ENCODE measurements at places on chromosomes 7 and 10.
A peak's percentile ranks its signal among the peaks of the same experiment; 100 is the strongest.

DNA sequence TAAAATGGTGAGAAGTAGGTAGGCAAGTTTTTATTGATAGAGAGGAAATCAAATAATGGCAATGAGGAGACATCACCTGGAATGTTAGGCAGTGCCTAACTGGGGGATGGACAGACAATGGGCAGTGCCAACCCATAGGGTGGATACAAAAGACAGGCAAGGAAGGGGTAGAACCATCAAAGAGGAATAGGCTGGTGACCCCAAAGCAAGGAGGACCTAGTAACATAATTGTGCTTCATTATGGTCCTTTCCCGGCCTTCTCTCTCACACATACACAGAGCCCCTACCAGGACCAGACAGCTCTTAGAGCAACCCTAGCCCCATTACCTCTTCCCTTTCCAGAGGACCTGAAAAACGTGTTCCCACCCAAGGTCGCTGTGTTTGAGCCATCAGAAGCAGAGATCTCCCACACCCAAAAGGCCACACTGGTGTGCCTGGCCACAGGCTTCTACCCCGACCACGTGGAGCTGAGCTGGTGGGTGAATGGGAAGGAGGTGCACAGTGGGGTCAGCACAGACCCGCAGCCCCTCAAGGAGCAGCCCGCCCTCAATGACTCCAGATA is 30.0 kb downstream of the PRSS2 start:
- DNase-seq = no peak

DNA sequence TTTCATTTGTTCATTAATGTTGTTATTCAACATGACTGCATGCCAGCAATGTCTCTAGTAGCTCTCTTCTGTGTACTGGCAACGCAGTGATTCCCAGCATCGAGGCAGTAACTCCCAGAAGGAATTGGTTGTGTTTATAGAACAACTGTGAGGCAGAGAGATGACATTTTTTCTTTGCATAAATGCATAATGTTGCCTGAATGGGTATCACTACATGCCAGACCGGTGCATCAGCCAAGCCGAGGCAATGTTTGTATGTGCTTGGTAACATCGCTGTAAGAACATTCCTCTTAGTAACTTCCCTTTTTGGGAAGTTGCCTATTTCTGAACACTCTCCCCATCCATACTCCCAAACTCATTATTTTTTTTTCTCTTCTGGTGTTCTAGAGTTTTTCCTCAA is 182.9 kb downstream of the HTR7 start:
- peak; percentile 59 for DNase-seq

- no peak for DNase-seq
Measured at GRCh38 chr10:5575144-5575481, 50.4 kb downstream of the CALML3 start.

DNA sequence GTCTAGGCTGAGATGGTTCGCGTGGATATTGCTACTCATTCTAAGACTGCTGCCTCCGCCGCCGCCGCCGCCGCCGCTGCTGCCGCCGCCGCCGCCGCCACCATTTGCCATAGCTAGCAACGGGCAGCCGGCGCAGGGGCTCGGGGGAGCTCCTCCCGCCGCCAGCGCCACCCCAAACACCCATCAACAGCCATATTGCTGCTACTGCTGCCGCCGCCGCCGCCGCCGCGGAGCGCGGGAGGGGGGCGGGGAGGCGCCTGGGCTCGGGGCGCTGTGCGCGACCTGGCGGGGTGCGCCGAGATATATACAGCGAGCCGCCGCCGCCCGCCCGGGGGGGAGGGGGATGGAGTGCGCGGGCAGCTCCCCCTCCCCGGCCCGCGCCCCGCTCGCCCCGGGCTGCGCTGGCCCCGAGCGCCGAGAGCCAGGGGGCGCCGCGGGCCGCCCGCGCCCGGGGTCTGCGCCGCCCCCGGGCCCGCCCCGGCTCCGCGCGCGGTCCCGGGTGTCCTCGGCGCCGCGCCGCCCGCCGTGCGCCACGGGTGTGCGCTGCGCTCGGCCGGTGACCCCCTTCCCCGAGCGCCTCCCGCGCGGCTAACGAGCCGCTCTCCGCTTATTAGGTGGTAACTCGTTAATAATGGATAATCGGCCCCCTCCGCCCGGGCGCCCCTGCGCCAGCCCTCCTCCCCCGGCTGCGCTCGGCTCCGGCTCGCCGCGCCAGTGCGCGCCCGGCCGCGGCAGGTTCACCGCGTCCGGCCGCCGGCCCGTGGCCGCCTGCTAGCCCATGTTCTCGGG is at the start of gene KCNMA1:
KCNMA1 (minus strand) TSS at position 277 of the 789 bp plus-strand sequence.
- peak; percentile 67 for DNase-seq

- no peak for DNase-seq
Measured at GRCh38 chr7:95772771-95773581, 622 bp downstream of the DYNC1I1 start.

DNA sequence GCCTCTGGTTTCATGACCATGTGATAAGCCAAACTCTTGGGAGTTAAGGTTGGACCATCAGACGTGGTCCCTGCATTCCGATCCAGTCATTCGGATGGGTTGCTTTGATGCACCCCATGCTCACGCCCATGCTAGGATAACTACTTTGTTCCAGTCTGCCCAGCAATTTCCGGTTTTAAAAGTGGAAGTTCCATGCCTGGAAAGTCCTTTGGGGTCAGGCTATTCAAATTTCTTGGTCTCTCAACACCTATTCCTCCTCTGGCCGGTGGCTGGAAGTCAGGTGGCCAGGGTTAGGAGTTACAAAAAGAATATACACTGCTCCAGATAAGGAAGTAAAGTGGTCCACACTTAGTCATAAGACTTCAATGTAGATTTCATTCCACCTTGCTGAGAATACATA is 37.7 kb upstream of the HABP2 start:
- no peak for DNase-seq

DNA sequence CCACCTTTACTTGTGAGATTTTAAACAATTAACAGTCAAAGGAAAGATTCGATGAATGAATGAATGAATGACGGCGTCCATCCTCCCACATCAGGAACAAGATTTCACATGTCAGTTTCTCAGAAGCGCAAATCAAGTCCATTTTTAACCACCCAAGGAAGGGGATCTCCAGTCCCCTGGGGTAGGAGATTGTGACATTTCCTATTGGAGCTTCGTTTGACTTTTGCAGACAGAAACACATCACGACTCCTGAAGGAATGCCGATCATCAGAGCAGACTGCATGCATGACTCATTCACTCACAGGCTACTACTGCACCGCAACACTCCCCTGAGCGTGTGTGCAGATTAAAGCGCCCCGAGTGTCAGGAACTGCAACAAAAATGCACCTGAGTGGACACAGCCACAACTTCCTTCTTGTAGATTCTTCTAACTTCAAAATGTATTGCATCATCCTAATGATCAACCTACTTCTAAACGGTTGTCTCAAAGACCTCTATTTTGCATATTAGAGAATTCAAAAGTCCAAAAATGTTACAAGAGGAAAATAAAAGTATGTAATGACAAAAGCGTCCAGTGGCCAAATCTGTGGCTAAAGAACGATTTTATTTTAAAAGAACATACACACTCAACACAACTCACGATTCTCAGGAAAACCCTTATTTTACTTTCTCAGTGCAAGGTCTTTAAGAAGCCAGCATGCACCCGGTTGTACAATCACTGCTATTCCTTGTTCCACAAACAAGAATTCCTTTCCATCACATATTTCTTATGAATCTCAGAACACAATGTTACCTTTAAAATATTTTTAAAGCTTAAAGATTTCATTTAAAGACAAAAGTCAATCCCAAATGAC is 172.6 kb downstream of the FAM107B start:
- DNase-seq = peak; percentile 83

DNA sequence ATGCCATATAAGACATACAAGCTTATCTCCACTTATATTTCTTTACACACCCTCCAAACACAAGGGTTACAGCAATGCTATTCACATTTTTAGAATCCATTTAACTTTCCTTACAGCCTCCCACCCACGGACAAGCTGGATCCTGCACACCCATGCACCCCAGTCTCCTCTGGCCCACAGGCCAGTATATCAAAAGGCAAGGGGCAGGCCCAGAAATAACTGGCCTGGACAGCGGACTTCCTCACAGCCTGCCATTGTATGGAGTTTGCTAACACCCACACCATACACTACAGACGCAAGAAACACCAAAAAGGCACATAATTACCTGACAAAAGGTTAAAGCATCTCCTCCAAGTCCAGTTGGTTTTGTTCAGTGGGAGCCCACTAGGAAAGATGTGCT is 12.0 kb downstream of the HOXA4 start:
- no peak for DNase-seq

DNA sequence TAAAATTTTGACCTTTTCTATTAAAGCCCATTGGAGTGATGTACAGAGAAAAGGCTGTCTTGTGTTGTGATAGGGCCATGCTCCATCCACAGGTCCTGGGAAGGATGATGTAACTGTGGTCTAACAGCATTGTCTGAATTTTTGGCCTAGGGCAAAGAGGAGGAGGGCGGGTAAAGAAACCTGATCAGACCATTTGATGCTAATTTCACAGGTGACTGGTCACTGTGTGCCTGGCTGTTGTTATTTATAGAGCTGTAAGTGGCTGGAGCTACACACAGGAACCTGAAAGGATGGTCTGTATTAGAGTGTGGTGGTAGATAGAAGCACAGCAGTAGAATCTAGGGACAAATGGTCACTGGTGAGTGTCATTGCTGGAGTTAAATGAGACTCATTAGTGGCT is 182.1 kb downstream of the AUTS2 start:
- peak; percentile 56 for DNase-seq

DNA sequence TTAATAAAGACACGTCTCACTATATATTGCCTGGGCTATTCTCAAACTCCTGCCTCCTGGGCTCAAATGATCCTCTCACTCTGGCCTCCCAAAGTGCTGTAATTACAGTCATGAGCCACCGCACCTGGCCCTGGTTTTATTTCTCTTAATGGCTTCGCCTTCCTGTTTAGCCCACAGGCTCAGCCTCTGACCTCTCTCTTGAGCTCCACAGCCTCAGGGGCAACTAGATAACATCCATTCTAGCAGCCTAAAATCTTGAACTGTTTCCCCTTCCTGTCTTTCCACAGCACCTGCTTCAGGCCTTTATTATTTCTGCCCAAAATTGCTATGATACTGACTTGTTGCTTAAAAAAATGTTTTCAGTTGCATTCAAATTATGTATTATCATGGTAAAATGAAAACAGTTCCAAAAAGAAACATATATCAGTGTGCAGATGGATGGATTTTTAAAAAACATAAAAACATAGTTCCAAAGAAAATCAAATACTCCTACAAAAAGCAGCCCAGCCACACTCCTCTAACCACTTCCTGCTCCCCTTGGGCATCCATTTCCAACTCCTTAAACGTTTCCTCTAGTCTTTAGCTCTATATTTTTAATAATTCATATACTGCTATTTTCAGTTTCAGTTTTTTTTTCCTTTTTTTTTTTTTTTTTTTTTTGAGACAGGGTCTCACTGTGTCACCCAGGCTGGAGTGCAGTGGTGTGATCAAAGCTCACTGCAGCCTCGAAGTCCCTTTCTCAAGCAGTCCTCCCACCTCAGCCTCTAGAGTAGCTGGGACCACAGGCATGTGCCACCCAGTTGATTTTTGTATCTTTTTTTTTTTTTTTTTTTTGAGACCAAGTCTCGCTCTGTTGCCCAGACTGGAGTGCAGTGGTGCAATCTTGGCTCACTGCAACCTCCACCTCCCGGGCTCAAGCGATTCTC is 5.1 kb upstream of the BAZ1B start:
- no peak for DNase-seq

GRCh38 chr7:142668495-142668894 is 80.8 kb upstream of the PRSS1 start:
- DNase-seq = no peak

- no peak for DNase-seq
Measured at GRCh38 chr7:130319541-130319940, 25.1 kb upstream of the CPA5 start.

- DNase-seq = no peak
Measured at GRCh38 chr7:99666013-99666395, 13.8 kb downstream of the CYP3A5 start.

All from fibroblast of skin of abdomen (primary cell).